CD4-positive, alpha-beta T cell treated with Interferon gamma for 1 hour (primary cell): ENCODE measurements at places on chromosomes 6 and 20.
A peak's percentile ranks its signal among the peaks of the same experiment; 100 is the strongest.

GRCh38 chr6:4660377-4661321 is 115.6 kb upstream of the CDYL start:
- no peak for DNase-seq

DNA sequence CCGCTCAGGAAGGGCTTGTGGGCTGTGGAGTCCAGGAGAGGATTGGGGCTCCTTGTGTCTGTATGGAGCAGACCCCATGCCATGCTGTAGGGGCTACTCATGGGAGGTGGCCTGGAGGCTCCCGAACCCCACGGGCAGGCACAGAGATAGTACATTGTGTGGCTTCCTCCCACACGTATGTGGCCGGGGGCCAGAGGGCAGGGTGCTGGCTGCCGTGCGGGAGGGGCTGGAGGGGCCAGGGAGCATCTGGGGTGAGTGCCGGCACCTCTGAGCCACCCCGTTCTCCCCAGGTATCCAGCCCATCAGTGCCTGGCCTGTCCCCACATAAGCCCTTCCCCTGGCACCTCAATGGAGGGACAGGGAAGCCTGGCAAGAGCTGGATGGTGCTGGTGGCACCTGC is 7.6 kb downstream of the RBBP8NL start:
- DNase-seq, result no peak

DNA sequence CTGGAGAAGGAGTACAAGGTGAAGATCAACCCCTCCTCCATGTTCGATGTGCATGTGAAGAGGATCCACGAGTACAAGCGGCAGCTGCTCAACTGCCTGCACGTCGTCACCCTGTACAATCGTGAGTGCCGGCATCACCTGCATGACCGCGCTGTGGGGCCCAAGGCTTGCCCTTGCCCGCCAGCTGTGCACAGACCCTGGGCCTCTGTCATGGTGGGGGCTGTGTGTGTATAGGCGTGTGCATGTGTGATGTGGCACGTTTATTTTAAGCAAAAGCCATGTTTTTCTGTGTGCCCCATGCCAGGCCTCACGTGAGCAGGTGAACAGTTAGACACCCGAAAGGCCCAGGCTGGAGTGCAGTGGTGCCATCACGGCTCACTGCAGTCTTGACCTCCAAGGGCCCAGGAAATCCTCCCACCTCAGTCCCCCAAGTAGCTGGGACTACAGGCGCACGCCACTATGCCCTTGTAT is 36.3 kb downstream of the PYGB start:
- no peak for DNase-seq

DNA sequence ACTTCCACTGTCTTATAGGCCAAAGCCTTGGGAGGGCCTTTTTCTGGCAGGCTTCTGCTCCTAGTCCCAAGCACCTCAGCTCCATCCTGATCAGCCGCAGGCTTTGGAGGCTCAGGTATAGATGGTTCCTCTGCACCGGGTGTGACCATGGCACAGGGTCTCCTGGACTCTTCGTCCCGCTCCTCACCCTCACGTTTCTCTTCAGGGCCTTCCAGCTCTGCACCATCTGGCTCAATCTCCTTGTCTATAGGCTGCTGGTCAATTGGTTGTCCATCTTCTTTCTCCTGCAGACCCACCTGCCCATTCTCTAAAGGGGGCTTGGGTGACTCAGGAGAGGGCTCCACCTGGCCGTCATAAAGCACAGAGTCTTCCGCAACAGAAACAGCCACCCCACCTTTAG is 37.0 kb downstream of the BFSP1 start:
- DNase-seq, result no peak

DNA sequence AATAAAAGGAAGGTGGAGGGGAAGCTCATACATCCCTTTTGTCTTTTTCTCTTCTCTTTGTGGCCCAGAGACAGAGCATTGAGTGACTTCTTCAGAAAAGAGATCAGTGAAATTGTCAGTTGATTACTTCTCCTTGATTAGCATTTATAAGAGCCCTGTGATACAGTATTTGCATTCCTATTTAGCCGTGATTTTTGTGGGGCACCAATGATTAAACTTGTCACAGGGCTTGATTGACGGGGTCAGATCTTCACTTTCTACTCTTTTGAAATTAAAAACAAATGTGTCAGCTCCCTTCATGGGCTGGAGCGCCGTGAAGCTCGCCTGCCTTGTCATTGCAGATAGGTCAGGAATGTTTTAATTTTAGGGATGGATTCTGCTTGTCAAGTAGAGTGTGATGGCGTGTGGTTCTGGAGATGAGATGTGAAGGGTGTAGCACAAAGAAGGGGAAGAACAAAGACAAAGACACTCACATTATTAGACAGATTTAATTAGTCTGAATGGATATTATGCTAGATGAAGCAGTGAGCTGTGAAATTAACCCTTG is 166.8 kb downstream of the ZNF217 start:
- no peak for DNase-seq

GRCh38 chr20:62837790-62838127 is 20.9 kb downstream of the COL9A3 start:
- no peak for DNase-seq

DNA sequence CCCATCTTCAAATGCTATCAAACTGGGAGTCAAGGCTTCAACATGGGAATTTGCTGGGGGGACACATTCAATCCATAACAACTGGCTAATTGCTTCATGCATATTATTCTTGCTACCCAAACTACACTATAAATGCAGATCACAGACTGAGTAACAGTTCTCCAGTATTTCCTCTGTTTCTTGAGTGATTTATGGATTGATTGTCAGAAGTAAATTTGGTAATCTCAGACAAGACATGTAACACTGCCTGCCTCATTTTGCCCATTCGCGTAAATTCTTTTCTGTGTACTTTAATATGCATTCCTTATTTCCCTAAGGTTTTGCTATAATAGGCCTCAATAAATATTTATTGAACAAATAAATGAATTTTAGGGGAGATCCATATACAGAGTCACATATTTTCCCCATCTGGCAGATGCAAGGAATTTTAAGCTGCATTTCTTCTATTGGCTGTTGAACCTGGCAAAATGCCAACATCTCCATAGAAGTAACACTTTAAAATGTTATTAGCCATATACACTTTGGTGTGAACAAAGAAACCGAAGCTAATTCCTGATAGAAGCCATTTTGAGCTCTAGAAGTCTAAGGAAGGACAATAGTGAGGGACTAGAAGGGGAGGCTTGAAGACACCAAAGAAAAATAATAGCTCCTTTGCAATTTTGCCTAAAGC is 98.2 kb downstream of the QRSL1 start:
- DNase-seq, result no peak

DNA sequence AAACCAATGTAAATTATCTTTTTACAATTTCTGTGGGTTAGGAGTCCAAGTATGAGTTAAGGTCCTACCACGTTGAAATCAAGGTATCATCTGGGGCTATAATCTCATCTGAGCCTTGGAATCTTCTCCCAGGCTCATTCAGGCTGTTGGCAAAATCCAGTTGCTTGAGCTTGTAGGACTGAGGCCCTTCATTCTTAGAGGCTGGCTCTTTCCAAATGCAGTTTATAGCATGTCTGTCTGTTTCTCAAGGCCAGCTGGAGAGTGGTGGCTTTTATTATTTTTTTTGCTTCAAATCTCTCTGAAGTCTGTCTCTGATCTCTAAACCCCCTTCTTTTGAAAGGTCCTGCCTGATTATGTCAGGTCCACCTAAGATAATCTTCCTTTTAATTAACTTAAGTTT is 177.2 kb upstream of the ASCC3 start:
- no peak for DNase-seq

DNA sequence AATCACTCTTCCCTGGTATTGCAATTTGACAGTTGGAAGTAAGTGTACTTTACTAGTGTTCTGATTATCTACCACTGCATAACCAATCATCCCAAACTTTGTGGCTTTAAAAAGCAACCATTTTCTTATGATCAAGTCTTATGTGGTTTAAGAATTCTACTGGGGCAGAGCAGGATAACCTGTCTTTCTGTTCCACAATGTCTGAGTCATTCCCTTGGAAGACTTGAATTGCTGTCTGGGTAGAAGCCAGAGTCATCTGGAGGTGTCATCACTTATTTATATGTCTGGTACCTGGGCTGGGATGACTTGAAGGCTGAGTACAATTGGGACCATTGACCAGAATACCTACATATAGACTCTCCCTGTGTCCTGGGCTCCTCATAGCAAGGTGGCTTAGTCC is 644.3 kb downstream of the HDGFL1 start:
- no peak for DNase-seq

DNA sequence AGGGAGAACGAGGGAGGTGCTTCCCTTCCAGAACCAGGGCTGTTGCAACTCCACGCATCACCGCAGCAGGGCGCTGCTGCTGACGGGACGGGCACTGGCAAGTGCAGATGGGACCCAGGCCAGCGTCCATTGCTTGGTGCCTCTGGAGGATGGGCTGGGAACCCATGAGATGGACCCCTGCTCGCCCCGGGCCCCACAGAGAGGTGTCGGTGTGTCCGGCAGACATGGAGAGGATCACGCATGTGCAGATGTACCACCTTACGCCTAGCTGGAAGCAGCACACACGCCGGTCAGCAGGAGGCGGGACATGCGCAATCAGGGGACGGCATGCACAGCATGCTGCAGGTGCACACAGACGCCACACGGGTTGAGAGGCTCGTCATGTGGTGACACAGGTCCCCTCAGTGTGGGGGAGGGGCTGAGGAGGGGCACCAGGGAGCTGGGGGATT is 5.7 kb downstream of the CABLES2 start:
- no peak for DNase-seq

DNA sequence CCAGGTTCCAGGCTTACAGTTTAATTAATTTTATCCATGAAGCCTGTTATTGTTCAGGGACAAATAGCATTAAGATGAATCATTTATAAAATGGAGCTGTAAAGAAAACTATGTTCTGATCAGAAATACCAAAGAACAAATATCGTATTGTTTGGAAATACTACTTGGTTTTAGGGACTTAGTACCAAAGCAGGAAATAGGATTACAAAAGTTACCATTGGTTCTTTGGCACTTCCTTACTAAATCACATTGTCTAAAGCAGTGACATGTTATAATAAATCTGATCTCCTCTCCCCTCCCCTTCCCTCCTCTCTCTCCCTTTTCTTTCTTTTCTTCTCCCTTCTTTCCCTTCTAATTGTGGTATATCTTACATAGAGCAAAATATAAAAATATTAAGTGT is 29.6 kb downstream of the CRYBG1 start:
- DNase-seq, result no peak

GRCh38 chr6:110517034-110517433 is 40.6 kb upstream of the SLC22A16 start:
- no peak for DNase-seq

DNA sequence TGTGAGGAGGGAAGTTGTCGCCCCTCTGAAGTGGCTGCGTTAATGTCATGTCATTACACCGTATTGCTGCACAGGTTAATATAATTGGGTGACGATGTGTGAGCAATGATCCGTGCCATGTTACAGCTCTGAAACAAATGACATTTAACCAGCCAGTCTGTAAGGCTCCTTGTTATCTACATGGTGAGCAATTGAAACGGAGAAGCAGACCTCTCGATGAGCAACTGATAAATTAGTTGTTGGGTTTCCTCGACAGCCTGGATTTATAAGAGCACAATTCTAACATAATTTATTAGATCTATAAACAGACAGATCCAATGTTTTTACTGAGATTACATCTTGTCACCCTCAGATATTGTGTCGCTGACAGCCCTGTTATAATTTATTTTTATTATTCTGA is 49.9 kb upstream of the MAFB start:
- no peak for DNase-seq

DNA sequence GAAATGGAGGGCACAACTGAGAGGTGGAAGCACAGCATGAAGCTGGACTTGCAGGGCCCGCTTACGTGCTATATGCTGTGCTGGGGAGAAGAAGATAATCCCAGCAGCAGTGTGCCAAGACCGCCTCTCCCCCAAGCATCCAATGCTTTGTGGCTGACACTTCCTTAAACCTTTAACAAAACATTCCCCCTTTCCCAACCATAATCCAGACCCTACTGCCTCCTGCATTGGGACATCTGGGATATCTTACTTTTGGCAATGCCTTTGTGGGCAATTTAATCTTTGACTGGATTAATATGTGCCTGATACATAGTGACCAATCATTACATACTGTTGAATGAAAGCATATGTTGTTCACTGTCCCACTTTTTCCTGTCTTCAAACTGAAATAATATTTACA is 3.1 kb upstream of the TENT5A start:
- no peak for DNase-seq

DNA sequence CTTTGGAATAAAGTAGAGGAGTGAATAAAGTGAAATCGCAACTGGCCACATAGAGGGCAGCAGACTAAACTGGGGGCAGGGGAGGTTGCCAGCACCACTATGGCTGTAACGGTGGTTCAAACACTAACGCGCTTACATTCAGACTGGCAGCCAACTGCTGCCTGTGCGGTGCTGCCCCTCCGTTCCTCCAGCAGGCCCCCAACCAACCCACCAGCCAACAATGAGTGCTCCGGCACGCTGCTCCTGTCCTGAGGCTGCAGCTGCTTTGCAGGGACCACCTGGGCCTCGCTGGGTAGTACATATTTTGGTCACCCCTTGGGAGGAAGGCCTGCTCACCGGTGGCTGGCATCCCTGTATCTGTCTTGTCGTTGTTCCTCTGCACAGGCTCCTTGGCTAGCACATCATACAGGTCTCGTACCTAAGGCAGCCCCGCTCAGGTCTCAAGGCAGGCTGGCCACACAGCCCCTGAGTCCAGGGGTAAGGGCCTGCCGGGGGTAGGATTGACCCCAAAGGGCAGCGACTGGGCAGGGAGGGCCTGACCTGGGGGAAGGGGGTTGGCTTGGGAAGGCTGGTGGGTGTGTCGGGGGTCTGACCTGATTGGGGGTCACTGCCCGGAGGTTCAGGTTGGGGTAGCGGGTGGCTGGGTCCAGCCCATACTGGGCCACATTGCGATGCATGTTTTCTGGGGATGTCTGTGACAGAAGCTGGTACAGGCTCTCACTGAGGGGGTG is 6.3 kb downstream of the MICAL1 start:
- no peak for DNase-seq

DNA sequence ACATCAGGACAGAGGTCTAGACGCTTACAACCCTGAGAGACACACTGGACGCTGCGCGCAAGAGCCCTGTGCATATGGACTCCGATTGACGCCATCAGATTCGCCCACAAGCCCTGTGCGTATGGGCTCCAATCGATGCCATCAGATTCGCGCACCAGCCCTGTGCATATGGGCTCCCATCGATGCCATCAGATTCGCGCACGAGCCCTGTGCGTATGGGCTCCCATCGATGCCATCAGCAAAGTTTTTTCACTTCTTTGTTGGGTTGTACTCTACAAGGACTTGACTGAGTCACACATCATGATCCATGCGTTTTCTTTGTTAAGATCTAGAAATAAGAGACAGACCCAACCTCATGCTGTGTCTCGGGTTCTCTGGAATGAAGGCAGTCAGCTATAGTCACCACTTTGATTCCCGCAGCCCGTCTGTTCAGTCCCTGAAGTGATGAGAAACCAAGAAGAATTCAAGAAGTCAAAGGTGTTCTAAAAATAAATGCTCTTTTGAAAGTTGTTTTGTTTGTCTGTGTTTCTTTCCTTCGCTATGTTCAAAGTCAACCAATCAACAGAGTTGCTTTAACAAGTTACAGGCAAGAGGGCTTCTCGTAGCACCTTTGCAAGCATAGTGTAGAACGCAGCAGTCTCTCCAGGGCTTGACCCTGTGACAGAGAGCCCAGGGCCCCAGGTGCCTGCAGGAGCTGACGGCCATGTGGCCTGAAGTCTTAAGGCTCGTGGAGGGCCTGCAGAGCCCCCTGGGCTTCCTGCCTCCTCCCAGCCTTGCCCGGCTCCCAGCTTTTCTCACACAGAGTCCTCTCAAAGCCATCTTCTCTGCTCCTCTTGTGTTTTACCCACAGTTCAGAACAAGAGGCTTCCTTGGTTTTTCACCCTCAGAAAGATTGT is 7.9 kb downstream of the RPS6KA2 start:
- DNase-seq, result no peak

GRCh38 chr20:53899351-53900167 is 170.8 kb downstream of the BCAS1 start:
- DNase-seq, result peak; percentile 67
